Hippocampal formation (tissue), 2 donors: ENCODE measurements at places on chromosomes 6 and 20.

- no peak for DNase-seq
These were observed 51.5 kb upstream of the NXT1 start for GRCh38 chr20:23298926-23299672.

GRCh38 chr6:15364401-15365037 is 118.7 kb downstream of the JARID2 start:
- DNase-seq = no peak

- DNase-seq = no peak
These were observed 172.0 kb downstream of the MYLK4 start for GRCh38 chr6:2578767-2579166.

DNA sequence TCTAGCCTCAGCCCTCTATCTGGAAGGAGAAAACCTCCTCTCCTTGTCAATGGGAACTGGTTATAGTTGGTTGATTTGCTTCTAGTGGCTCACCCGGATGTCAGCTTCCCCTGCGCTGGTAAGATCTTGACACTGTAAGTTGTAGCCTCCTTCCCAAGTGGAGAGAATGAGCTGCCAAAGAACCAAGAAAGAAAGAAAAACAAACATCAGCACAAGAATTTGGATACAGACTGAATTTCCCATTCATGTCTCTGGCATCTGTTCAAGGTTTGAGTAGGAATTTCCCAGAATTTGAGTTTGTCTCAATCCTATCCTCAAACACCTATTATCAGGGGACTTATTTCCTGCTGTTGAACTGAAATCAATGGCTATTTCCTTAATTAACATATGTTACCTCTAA is 44.1 kb downstream of the ELOVL2 start:
- DNase-seq = no peak

- DNase-seq = no peak
These were observed 527 bp downstream of the FBXO30 start for GRCh38 chr6:145814035-145814500.

- DNase-seq = no peak
These were observed 4.3 kb downstream of the CDH4 start for GRCh38 chr20:61256365-61256764.

GRCh38 chr20:58024241-58024721 is 204.2 kb downstream of the ANKRD60 start:
- DNase-seq = no peak

GRCh38 chr6:106398621-106399020 is 38.1 kb downstream of the CRYBG1 start:
- no peak for DNase-seq

DNA sequence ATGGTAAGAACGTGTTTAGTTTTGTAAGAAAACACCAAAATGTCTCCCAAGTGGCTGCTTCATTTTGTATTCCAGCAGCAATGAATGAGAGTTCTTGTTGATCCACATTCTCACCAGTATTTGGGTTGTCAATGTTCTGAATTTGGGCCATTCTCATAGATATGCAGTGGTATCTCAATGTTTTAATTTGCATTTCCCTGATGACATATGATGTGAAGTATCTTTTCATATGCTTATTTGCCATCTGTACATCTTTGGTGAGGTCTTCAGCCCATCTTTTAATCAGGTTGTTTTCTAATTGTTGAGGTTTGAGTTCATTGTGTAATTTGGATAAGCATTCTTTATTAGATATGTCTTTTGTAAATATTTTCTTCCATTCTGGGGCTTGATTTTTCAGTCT is 436.8 kb upstream of the IRAK1BP1 start:
- DNase-seq = no peak

DNA sequence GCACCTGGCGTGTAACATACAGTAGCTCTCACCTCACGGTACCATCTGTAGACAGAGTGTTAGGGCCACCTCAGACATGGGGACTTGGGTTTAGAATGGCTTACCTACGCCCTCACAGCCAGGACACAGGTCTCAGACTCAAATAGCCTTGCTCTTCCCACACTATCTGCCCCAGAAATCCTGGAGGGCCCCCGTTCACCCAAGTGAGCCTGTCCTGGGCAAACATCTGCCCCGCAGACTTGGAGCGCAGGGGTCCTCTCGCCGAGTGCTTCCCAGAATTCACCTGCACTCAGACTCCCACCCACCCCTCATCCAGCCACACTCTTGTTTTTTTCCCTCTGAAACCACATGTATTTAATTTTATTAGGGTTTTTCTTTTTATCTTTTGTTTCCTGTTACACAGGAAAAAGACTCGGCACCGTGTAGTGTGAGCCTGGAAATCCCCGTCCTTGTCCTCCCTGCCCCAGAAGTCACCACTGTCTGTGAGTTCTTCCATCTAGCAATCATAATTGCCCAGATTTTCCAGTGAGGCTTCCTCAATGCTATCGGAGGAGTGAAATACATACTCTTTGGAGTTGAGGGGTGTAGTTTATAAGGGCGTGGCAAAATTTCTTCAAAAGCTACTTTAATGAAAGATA is 17.1 kb upstream of the MAP1LC3A start:
- no peak for DNase-seq

- DNase-seq = no peak
These were observed 12.4 kb downstream of the SLC22A23 start for GRCh38 chr6:3444276-3445088.

- no peak for DNase-seq
These were observed 59.5 kb upstream of the MPC1 start for GRCh38 chr6:166442131-166442685.

- DNase-seq = no peak
These were observed 333.3 kb upstream of the SYNCRIP start for GRCh38 chr6:85975957-85976356.

GRCh38 chr6:44267252-44267651 is 1.9 kb upstream of the NFKBIE start:
- DNase-seq = no peak

- no peak for DNase-seq
These were observed 123.4 kb upstream of the TFAP2D start for GRCh38 chr6:50589751-50590470.

- no peak for DNase-seq
These were observed 272.7 kb downstream of the GRIK2 start for GRCh38 chr6:101666256-101666655.

DNA sequence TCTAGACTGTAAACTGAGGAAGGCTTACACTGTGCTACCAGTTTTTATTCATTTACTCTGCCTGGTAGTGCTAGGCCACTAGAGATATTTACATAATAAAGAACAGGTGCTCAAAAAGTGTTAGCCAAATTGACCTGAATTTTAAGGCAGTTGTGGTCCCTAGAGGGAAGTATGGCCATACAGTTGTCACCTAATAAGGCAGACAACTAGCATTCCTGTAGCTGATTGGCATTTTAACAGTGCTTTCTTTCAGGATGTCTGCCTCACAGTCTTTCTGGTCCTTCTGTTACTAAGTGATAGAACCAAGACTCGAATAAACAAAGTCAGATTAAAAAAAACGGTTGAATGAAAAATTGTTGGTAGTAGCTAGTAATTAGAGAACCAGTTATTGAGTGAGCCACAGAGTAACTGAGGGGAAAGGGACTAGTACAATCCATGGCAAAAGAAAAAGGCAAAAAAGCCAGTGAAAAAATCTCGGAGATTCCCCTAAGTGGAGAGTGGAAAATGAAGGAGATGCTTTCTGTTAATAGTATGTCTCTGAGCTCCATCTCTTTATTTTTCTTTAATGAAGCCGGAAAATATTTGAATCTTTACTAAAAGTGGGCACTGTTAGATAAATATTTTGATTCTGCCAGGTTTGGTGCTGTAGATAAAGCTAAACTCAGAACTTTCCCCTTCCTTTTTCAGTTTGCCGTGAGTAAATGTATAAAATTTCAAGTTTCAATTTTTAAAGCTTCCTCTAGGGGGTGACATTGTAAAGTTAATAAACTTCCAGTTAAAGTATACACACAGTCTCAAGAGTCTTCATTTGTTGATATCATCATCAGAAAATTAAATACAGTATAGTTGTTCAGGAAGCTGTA is 9.1 kb downstream of the VTA1 start:
- no peak for DNase-seq

- DNase-seq = no peak
These were observed 238.1 kb upstream of the ARID1B start for GRCh38 chr6:156538875-156539660.

DNA sequence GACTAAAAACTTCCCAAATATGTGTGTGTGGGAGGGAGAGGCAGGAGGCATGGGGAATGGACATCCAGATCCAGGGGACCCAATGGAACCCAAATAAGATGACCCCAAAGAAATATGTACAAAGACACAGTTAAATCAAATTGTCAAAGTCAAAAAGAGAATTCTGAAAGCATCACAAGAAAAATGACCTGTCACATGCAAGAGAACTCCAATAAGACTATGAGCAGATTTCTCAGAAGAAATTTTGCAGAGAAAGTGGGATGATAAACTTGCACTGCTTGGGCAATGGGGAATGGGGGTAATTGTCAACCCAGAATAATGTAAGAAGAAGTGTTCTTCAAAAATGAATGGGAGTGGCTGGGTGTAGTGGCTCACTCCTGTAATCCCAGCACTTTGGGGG is 59.5 kb upstream of the PLN start:
- DNase-seq = no peak

DNA sequence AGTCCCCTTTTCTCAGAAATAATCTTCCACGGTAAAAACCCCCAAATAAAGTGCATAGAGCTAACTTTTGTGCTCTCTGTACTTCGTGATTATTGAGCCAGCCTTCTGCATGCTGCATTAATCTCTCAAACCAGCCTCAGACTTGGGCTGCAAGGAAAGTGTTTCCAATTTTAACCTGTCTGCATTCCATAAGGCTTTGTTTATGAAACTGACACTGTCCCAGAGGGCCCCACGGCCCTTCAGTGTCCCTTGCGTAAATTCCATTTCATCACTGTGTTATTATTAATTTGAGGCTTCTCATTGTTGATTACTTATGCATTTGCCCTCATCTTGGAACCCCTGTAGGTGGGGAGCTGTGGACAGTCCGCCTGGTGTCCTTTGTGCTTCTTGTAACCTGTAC is 15.6 kb upstream of the SNRPB2 start:
- DNase-seq = no peak

- no peak for DNase-seq
These were observed 3.9 kb downstream of the SYTL3 start for GRCh38 chr6:158653577-158654354.

GRCh38 chr6:52890018-52890417 is 19.5 kb downstream of the GSTA3 start:
- no peak for DNase-seq

DNA sequence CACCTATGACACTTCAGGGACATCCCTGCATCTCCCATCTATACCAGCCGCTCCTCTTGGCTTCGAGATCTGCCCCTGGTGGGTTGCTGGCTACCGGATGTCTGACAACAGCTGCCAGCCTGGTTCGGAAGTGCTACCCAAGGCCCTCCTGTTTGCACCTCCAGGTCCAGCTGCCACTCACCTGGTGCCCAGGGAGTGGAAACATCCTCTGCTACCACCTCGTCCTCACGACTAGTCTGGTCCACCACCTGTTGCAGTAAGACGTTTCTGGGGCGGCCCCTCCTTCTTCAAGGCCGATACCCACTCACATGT is 8.3 kb upstream of the PCMTD2 start:
- DNase-seq = no peak

DNA sequence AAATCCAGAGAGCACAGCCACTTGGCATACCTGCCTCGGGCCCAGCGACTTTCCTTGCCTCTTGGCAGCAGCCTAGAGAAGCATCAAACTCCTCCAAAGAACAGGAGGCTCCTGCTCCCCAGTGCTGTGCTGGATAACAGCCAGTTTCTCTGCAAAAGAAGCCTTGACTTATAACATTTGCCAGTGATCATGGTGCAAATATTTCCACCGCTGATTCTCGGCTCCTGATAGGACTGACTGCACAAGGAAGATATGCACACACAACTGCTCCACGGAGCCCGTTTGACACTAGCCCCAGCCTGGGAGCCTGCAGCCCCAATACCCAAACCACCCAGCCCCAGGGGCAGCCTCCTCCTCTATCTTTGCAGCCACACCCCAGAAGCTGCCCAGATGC is 17.5 kb downstream of the ACSS1 start:
- DNase-seq = no peak

DNA sequence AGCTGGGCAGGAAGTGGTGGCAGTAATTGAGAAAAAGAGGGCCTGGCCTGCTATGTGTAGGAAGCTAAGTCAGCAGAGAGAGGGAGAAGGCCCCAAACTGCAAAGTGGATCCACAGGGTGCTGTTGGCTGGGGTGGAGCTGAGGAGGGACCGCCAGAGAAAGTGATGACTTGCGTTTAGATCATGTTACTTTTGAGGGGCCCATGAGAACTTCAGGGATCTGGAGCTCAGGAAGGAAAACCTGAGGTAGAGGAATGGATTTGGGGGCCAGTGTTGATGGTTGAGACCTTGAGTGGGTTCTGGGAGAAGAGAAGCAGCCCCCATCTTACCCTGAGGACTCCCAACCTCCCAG is 155.5 kb downstream of the MRPL14 start:
- no peak for DNase-seq

DNA sequence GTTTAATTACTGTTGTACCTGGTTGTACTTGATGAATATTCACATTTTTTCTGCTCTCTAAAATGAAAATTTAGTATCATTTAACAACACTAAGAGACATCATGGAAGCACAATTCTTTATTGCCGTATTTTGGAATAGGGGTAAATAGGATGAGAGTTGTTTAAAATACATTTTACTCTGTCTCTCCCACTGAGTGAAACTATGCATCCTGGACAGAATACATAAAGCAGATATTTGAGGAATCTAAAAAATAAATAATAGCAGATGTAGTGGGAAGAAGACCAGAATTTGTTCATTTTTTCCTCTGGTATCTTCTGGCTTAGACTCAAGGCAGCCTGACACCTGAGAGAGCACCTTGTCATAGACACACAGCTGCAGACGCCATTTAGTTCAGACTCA is 119.1 kb upstream of the AHI1 start:
- no peak for DNase-seq

DNA sequence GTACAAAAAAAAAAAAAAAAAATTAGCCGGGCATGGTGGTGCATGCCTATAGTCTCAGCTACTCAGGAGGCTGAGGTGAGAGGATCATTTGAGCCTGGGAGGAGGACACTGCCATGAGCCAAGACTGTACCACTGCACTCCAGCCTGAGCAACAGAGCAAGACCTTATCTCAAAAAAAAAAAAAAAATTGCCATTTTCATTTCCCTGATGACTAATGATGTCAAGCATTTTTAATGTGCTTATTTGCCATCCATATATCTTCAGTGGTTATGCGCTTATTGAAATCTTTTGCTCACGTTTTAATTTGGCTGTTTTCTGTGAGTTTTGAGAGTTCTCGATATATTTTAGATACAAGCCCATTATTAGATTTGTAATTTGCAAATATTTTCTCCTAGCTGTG is 46.7 kb downstream of the PFDN4 start:
- DNase-seq = no peak

- no peak for DNase-seq
These were observed 232.8 kb upstream of the GMDS start for GRCh38 chr6:2478200-2478599.

DNA sequence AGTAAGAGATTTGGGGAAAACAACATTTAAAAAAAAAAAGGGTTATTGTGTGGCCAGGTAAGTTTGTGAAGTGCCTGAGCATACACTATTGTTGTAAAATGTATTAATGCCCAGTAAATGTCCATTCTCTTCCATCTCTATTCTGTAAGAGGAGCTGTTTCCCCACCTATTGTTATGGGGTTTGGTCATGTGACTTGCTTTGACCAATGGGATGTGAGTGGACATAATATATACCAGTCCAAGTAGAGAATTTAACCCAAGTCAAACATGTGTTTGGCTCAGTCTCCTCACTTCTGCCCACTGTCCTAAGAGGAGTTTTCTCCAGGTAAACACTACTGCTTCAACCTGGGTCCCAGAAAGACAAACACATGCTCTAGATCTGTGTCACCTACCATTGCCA is 377.1 kb downstream of the FOXA2 start:
- DNase-seq = no peak

- DNase-seq = no peak
These were observed 353.9 kb downstream of the BCKDHB start for GRCh38 chr6:80460257-80460865.

GRCh38 chr20:49846206-49846807 is 33.7 kb downstream of the SLC9A8 start:
- peak; percentile 42 for DNase-seq
